ENCODE measurements at places on chromosomes 5 and 9.

- no peak for DNase-seq
Measured at GRCh38 chr5:154652746-154653417, 102.3 kb upstream of the LARP1 start.

DNA sequence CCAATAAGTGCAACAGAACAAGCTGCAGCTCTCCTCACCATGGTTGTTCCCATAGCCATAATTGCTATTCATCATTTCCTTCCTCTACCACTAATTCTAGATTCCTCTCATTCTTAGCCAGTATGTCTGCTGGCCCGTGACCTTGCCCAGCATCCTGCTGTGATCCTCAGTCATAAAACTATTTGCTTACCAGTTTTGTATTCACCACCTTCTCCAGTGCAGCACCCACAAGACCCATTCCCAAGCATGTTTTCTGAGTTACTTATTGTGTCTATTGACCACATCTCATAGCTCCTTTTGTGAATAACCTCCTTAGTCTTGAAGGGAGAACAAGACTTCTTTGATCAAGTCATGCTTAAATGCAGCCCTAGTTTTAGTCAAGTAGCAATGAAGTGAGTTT is 488.0 kb upstream of the CTNND2 start:
- DNase-seq, result no peak

- DNase-seq, result no peak
Measured at GRCh38 chr5:93845376-93845775, 104.0 kb upstream of the POU5F2 start.

DNA sequence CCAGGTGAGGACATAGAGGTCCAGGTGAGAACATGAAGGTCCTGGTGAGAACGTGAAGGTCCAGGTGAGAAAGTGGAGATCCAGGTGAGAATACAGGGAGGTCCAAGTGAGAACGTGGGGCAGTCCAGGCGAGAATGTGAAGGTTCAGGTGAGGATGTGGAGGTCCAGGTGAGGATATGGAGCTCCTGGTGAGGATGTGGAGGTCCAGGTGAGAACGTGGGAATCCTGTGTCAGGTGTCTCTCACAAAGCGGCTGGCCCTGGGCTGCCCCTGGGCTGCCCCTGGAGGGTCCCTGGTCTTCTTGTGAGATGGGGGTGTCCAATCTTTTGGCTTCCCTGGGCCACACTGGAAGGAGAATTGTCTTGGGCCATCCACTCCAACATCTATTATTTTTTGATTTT is 133.4 kb downstream of the MRPL36 start:
- no peak for DNase-seq

- DNase-seq, result peak; percentile 20
Measured at GRCh38 chr9:94084314-94084713, at the start of gene PTPDC1. Gene PTPDC1, plus strand, starts transcription at chr9:94084464. Its CDS starts 67 bp downstream, at chr9:94084531.

All from HEK293T (cell line).